ENCODE measurements at places on chromosomes 3 and 15. TPM values are rescaled to one million over a fixed set of nuclear protein-coding genes. Genes with fewer than 3 reads are reported as not detected.

TM4SF18 gene
- total RNA-seq: 37.4 TPM

GREM1 gene
- total RNA-seq: 0.35 TPM

CAMK2N2 gene
- 0.70 TPM for total RNA-seq

SLC12A1 gene
- total RNA-seq: 578 TPM

ANKRD34C gene
- 0.12 TPM for total RNA-seq

MAPKBP1 gene
- 25.4 TPM for total RNA-seq

IL20RB gene
- total RNA-seq: 0.12 TPM

CCPG1 gene
- 31.6 TPM for total RNA-seq

STRIT1 gene
- 2.0 TPM for total RNA-seq

HGD gene
- total RNA-seq: 38.9 TPM

NMNAT3 gene
- 19.6 TPM for total RNA-seq

GPR62 gene
- total RNA-seq: 0.06 TPM

MYZAP gene
- total RNA-seq: 2.7 TPM

GOLGA8K gene
- total RNA-seq: not detected

PYDC2 gene
- total RNA-seq: not detected

ATP13A3 gene
- total RNA-seq: 102 TPM

OR5H15 gene
- total RNA-seq: not detected

EPHB1 gene
- 6.8 TPM for total RNA-seq

RLBP1 gene
- total RNA-seq: not detected

PLXNB1 gene
- total RNA-seq: 202 TPM

MIX23 gene
- total RNA-seq: 14.8 TPM

RSL24D1 gene
- 76.4 TPM for total RNA-seq

CCR9 gene
- 0.18 TPM for total RNA-seq

NR2E3 gene
- 1.2 TPM for total RNA-seq

Measured in metanephros (tissue), 2 donors.